Stimulated activated CD8-positive, alpha-beta memory T cell treated with anti-CD3 and anti-CD28 coated beads, Interleukin-4, amount 100 ng/mL, for 1 hour (primary cell): ENCODE measurements at places on chromosomes 12 and 14.

- DNase-seq, result no peak
These were observed 52.4 kb downstream of the PHLDA1 start for GRCh38 chr12:75979181-75979580.

- no peak for DNase-seq
These were observed 11.1 kb downstream of the ERP27 start for GRCh38 chr12:14927267-14927666.

DNA sequence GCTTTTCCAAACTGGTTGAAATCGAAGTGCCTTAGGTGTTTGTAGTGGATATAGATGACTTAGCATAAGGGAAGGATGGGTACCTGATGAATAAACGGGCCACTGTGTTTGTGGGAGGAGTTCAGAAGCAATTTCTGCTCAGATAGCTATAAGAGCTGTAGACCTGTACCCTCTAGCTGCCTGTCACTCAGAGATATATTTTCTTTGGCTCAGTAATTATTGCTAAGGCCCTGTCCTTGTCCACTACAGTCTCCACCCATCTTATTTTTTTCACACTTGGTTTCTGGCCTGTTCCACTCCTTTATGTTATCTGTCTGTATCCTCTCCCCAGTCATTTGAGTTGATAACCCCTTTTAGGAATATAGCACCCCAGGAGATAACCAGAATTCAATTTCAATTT is 74.8 kb upstream of the RMST start:
- no peak for DNase-seq

- DNase-seq, result no peak
These were observed 58.2 kb downstream of the DICER1 start for GRCh38 chr14:95098984-95099599.

DNA sequence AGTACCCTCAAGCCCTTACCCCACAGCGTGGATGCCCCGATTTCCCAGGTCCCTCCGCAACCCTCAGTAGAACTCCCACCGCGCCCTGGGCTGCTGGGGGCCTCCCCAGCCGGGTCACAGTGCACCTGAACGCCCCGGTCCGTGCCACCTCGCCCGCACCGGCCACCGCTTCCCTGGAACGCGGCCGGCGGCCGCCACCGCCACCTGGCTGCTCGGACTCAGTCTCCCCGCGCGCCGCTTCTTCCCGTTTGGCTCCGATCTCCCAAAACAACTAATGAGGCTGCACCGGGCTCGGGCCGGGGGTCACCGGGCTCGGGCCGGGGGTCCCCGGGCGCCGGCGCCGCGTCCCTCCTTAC is 1.0 kb downstream of the ITPK1 start:
- DNase-seq, result no peak

DNA sequence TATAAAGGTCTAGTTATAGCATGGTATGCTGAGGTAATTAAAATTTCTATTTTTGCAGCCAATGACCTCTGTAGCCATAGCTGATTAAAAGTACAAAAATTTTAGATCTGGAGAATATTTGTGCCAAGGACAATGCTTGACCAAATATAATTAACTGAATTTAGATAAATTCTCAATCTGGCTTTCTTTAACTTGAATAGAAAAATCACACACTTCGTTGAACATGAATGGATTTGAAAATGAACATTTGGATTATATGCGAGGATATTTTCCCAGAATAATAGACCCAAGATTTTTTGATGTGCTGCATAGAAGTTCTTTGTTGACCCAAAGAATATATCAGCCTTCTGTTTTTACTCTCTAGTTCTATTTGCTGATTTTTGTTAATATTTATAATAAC is 38.4 kb upstream of the G2E3 start:
- no peak for DNase-seq

GRCh38 chr12:7661741-7662140 is 4.0 kb downstream of the APOBEC1 start:
- DNase-seq, result no peak

GRCh38 chr14:68675233-68675577 is 117.7 kb downstream of the ZFP36L1 start:
- no peak for DNase-seq

DNA sequence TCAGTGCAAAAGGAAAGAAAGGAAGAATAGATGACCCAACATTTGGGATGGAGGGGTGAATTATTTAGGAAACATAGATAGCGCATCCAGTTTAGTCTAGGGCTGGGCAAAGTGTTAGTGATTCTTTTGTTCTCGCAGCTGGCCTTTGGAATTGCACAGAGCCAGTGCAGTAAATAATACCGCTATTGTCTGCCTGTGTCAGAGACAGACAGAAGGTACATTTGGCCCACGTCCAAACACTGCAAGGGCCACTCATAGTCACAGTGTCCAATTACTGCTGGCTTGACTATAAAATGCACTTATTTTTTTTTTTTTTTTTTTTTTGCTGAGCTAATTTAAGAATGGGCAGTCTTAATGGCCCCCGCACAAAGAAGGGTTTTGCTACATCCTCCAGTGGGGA is 638.6 kb downstream of the BCL11B start:
- DNase-seq, result no peak

DNA sequence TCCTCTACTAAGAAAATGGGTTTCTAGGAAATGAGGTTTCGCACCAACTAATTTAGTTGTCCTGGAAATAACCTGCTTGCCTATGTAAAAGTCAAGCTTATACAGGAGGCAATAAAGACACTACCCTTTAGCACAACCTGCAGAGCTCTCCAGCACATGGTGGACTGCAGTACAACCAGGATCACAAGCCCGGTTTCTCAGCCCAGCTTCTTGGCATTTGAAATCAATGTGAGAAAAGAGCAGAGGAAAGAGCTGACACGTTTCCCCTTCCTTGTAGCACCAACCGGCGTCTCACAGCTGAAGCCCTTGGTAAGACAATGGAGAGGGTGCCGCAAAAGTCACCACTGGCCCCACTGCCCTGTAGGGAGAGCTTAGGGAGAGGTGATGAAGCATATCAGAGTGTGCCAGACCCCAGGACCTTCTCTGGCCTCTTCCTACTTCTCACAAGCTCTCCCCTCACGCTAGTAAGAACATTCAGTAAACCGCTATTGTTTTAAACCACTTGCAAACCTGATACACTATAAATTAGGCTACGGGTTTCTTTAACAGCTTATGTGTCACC is 8.6 kb downstream of the SPTLC2 start:
- DNase-seq, result no peak

- no peak for DNase-seq
These were observed 16.8 kb downstream of the TMEM106C start for GRCh38 chr12:47980197-47980596.

- no peak for DNase-seq
These were observed 2.4 kb downstream of the LGR5 start for GRCh38 chr12:71441836-71442566.

GRCh38 chr14:73851000-73851399 is 631 bp upstream of the PTGR2 start:
- no peak for DNase-seq

- no peak for DNase-seq
These were observed 5.9 kb downstream of the DGLUCY start for GRCh38 chr14:91119556-91120311.

- DNase-seq, result no peak
These were observed 329.3 kb upstream of the DCN start for GRCh38 chr12:91511795-91512420.

GRCh38 chr12:109589240-109589590 is 15.6 kb downstream of the MVK start:
- DNase-seq, result no peak

DNA sequence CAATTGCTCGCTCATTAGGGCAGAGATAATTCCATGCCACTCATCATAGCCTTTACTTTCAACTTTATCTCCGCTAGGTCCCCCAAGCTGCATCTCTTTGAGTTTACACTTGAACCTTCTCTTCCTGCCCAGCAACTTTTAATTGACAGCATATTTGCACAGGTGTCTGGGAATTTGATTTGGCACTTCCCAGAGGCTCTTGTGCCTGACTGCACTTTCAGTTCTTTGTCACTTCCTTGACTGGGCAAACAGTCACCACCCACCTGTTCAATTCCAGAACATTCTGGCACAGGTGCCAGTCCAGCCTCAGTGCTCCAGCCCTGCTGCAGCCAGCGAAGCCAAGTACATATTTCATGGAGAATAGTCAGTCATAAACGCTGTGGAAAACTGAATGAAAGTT is 110.1 kb upstream of the LRIG3 start:
- no peak for DNase-seq

- DNase-seq, result no peak
These were observed 26.0 kb upstream of the GLIPR1L2 start for GRCh38 chr12:75364919-75365318.

DNA sequence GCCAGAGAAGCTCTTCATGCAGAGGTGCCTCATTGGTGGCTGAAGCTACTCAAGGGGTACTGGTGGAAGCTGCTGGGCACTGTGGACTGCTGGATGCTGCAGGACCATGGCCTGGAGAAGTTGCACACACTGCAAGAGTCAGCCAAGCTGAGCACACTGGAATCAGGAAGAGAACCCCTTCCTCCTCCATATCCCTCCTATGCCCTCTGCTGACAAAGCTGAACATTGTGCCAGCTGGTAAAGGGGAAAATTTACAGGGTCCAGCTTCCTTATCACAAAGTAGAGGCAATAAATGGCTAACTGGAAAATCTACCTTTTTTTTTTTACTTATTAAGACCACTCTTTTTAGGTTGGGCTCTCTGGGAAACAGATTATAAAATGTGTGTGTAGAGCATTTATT is 6.5 kb downstream of the CCDC175 start:
- DNase-seq, result no peak

- DNase-seq, result no peak
These were observed 2.0 kb upstream of the NECAP1 start for GRCh38 chr12:8080120-8080519.

- DNase-seq, result no peak
These were observed 66.5 kb upstream of the GALNT9 start for GRCh38 chr12:132395908-132396305.

- DNase-seq, result no peak
These were observed 12.4 kb upstream of the RTN1 start for GRCh38 chr14:59882957-59883356.
